ENCODE measurements at places on chromosomes 4 and X.

DNA sequence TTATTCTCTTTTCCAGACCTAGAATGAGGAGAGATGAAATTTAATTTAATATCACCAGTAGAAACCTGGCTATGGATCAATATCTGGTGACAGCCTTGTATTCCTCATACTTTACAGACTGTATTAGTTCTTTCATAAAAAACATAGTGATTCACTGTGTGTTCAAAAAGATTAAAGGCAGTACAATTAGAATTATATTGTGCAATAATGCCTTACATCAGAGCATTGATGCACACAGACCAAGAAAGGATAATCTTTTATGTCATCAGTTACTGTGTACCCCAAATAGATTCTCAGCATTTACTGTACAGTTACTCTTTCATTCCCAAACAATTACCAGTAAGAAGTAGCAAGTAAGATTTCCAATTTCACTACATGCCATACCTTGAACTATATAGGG lies 260.5 kb upstream of the ANXA10 start:
- DNase-seq: no peak

DNA sequence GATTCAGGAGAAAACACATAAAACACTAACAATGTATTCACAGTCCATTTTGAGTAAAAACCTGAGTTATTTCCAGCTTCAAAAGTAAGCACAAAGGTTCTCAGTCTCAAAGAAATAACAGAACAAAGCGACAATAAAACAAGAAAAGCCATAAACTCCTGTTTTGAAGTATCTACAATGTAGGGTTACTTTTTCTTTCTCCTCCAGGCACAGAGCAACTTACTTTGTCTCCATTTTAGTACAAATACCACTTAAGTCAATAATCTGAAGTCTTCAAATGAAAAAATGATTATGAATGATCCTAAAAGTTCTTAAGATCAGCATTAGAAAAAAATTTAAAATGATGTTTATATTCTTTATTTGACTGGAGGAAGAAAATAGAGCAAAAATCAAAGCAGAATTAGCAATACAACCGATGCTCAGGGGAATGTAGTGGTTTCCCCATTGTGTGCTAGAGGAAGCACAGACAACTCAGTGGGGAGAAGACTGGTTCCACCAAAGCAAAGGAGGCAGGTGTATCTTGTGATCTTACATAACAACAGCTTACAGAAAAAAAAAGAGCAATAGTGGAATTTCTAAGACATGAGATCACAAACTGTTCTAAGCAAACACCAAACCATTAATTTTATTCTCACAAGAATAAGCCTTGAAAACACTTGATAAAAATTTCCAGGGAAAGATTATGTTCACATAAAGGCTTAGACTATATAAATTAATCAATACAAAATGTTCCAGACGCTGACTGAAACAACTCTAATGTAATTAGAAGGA lies 35.1 kb downstream of the EPHA5 start:
- DNase-seq: no peak

GRCh38 chr4:109665783-109666485 lies 37.3 kb downstream of the CASP6 start:
- DNase-seq: no peak

DNA sequence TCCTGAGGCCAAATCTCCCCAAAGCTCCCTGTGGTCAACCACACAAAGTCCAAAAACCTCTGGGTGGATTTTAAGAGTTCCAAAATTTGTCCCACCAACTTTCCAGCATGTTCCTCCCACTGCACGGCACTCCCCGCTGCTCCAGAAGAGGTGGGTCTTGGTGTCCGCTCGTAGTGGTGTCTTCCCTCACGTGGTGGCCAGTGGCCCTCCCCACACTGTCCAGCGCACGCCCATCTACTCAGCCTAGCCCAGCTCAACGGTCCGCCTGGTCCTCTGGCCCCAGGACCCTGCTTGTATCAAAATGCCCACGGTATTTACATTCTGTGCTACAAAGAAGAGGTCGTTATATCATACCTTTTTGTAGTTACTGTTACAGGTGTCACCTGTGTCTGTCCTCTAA lies 83.5 kb downstream of the NSUN7 start:
- DNase-seq: no peak

DNA sequence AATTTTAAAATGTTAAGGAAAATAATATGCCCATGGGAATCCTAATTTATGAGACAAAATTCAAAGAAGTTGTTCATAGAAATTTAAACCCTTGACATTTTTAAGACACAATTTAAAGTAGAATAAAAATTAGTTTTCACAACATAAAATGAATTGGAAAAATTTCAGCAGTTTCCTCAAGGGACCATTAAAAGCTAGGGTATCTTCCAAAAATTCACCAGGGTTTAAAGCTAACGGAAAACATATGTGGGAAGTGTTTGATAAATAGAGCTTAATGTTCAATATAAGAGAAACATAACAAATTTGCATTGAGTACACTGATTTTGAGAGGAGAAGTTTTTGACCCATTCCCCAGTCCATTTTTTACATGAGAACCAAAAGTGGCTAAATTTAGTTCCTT lies 228.9 kb upstream of the TTC29 start:
- no peak for DNase-seq

- DNase-seq: no peak
Observed at GRCh38 chr4:112735474-112735951, 98.6 kb downstream of the LARP7 start.

- DNase-seq: peak; percentile 13
Observed at GRCh38 chr4:36244257-36245082, at the start of gene ARAP2. Gene ARAP2, minus strand, starts transcription at chr4:36244514. Its CDS starts 15,028 bp downstream, at chr4:36229486.

- DNase-seq: no peak
Observed at GRCh38 chr4:3715855-3716630, 50.1 kb upstream of the ADRA2C start.

- peak; percentile 24 for DNase-seq
Observed at GRCh38 chr4:147924604-147925412, 192.9 kb downstream of the ARHGAP10 start.

DNA sequence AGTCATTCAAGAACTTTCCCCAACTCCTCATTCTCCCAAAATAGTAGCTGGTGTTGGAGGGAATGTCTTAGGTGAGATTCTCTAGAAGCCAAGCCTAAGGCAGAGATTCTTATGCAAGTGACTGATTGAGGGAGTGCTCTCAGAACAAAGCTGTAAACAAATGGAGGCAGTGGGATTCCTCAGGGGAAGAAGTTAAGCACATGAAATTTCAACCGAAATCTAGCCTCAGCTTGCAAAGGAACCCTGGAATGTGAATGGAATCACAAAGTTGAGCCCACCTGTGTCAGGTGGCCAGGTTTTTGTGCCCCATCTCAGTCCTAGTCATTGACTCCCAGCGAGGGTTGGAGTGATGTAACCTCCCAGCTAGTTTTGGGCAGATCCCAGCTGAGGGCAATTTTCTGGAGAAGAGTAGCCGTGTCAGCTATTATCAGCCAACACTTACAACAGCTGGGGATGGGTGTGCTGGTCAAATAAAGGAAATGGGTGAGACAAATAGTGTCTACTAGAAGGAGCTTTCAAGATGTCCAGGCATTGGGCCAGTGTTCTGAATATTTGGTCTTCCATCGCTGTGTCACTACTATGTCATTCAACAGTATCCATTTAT lies 29.7 kb upstream of the FGF2 start:
- no peak for DNase-seq

GRCh38 chr4:169117591-169118081 lies 107.6 kb upstream of the CBR4 start:
- no peak for DNase-seq

- no peak for DNase-seq
Observed at GRCh38 chr4:26116057-26116456, 202.0 kb downstream of the SMIM20 start.

GRCh38 chr4:81510643-81511178 lies 39.0 kb upstream of the RASGEF1B start:
- no peak for DNase-seq

GRCh38 chr4:110623718-110624397 lies 981 bp upstream of the PITX2 start:
- DNase-seq: no peak

GRCh38 chr4:40040908-40041307 lies 15.7 kb upstream of the N4BP2 start:
- DNase-seq: no peak

DNA sequence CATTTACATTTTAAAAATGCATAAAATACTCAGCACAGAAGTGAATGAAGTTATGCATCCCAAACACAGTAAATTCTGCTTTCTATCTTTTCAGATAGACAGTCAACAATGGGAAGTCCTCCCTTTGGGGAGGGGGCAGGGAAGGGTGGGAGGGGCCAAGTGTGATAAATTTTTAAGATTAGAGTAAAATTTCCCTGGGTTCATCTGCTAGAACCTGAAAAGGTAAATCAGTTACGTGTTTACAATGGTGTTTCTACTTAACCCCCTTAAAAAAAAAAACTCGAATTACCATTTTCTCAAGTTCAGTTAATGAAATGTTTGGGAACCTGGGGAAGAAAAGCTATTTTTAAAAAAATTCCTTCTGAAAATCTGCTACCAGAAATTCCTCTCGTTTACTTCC lies 9.1 kb downstream of the PITX2 start:
- no peak for DNase-seq

GRCh38 chr4:15482842-15483241 lies 13.2 kb downstream of the CC2D2A start:
- no peak for DNase-seq

- DNase-seq: no peak
Observed at GRCh38 chr4:6886886-6887285, 22.7 kb upstream of the TBC1D14 start.
